Common myeloid progenitor, CD34-positive (primary cell): ENCODE measurements at places on chromosomes 16 and 17.

DNA sequence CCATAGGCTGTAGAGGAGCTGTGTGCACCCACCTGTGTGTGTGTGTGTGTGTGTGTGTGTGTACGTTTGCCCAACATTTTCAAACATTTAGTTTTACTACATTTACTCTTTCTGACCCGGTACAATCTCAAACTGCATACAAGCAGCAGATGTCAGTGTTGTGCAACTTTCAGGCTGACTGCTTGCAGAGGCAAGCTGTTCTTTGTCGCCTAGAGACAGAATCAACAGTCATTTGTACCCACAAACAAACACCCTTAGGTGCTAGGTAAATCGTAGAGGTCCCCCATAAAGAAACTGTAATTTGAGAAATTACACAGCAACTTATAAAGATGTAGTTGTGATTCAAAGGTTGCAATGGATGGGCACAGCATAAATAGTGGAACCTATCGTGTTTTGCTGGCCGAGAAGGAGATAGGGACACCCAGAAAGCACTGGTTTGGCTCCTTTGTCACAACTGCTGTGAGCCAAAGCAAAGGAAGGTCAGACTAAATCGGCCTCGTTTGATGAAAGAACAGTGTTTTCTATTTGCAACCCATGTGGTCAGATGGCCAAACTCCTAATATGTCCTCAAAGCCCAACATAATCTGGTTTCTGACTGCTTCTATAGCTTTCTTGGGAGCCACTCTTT is 478.4 kb downstream of the TOX3 start:
- DNase-seq: no peak

DNA sequence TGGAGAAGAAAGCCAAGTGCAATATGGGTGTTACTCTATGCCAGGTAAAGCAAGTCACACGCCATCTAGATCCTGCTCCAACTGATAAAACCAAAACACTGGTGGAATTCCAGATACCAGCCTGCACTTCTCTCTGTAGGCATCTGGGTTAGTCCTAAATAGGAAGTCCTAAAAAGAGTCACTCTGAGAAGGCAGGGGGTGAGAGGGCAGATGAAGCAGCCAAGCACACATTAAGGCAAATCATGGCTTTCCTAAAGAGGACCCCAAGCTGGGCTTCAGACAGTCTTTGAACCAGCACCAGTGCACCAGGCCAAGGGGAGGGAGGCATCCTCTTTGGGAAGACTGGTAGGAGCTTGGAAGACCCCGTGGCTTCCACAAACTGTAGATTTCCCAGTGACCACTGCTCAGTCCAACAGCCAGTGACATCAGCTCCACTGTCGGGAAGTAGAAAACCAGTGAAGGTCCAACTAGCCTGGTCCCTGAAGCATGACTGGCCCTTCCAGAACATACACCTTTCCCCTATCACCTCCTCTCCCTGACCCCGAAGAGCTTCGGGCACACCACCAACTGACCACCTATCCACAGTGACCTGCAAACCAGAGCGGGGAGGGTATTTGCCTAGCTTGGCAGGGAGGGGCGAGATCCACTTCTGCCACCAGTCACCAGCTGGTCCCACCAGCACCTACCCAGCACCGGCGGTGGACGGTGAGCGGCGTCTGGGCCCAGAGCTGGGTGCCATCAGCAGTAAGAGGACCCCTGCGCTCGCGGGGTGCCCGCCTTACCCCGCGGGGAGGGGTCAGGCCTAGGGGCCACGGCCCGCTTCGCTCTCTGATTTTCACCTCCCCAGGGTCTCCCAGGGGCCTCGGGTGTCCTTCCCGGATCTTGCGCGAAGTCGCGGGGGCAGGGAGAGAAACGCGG is 1.0 kb downstream of the LITAF start:
- no peak for DNase-seq

GRCh38 chr17:65065906-65066305 is 9.4 kb upstream of the GNA13 start:
- DNase-seq: no peak

GRCh38 chr16:57235128-57236021 is 9.7 kb upstream of the ARL2BP start:
- DNase-seq: peak; percentile 78

- DNase-seq: no peak
These were observed 79.1 kb downstream of the NDE1 start for GRCh38 chr16:15729152-15729551.

GRCh38 chr17:13727441-13728171 is 125.9 kb upstream of the HS3ST3A1 start:
- no peak for DNase-seq

- DNase-seq: no peak
These were observed 18.5 kb upstream of the SCNN1B start for GRCh38 chr16:23283571-23283970.
